HCEC 1CT (cell line): ENCODE measurements at places on chromosomes 4 and X.
A peak's percentile ranks its signal among the peaks of the same experiment; 100 is the strongest.

DNA sequence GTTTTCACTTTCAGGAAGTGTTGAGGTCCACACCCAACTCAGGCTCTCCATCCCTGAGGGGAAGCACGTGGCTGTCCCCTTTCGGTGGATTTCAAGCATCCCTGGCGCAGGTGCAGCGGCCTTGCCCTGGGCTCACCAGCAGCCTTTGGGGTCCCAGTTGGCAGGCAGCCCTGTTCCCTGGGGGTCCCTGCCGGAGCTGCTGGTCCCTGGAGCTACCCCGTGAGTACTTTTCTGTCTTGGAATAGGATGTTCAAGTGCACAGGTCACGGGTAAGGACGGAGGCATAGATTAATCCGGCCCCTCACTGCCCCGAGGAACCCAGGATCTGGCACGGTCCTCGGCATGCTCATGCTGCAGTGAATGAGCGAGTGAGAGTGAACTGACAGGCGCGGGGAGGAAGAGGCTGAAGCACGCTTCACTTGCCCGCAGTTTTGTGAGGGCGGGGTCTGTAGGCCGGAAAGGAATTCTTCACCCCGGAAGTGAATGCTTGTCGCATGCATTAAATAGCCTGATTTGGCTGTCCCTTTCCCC, 117.2 kb upstream of the FAT1 start:
- DNase-seq, result peak; percentile 42

- peak; percentile 83 for DNase-seq
Measured at GRCh38 chrX:19682712-19683331, 167.5 kb upstream of the MAP3K15 start.

DNA sequence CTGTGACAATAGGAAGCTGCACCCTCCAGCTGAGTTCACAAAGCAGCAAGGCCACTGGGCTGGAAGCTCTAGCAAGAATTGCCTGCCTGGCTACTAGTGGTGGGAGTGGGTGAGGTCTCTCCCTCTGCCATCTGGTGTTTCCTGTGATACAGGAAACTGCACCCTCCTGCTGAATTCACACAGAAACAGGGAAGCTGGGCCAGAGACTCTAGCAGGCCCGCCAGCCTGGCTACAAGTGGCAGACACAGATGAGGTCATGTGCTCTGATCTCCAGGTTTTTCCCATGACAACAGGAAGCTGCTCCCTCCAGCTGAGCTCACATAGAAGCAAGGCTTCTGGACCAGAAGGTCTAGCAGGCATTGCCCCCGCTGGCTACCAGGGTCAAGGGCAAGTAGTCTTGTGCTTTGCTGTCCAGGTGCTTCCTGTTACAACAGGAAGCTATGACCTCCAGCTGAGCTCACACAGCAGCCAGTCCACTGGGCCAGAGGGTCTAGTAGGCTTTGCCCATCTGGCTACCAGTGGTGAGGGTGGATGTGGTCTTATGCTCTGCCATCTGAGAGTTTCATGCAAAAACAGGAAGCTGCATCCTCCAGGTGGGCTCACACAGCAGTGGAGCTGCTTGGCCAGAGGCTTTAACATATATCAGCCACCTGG, 41.5 kb upstream of the ZXDA start:
- no peak for DNase-seq

DNA sequence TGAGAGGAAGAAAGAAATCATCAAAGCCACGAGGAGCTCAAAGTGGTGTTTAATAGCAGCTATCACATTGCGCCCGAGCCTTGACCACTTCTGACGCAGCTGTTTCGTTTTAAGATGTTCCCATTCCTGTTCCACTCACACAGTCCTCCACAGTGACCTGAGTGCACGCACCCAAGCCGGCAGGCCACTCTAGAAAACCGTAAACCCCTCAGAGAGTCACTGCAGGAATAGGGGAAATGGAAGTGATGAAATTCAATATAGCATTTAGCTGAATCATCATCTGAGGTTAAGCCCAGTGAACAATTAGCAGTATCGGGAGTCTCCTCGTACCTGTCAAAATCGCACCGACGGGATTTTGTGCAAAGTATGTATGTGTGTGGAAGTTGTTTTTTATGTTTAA, 17.9 kb upstream of the HAND2 start:
- DNase-seq, result no peak

DNA sequence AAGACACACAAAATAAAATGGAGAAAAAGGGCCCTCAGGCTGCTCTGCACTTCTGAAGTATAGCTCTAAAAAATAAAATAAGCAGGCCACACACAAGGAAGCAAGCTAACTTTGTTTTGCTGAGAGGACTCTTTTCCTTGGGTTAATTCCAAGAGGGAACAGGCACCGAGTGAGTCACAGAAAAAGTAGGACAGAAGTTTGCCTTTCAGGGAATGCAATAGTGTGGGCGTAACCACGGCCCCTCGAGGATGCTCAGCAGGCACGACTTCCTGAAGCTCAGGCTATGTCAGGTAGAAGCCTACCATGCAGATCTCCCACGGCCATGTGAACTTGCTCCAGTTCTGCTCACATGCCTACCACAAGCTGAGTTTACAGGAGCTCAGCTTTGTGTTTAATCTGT, 22.1 kb downstream of the PPP1R2C start:
- no peak for DNase-seq

DNA sequence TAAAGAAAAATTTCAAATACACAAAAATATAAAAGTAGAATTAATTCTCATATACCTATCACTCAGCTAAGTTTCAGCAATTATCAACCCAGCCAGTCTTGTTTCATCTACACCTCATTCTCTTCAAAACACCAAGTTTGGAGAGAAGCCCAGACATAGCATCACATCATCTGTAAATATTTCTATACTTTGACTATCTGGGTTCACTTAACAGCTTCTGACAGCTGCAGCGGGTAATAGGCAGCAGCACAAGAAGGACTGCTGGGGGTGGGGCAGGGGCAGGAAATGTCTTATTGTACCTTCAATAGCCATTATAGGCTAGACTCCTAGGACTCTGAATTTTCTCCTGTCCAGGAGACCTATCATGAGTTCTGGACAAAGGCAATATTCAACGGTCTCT, 54.1 kb downstream of the PHF8 start:
- DNase-seq, result no peak

- no peak for DNase-seq
Measured at GRCh38 chr4:3384771-3385710, 56.7 kb upstream of the HGFAC start.

DNA sequence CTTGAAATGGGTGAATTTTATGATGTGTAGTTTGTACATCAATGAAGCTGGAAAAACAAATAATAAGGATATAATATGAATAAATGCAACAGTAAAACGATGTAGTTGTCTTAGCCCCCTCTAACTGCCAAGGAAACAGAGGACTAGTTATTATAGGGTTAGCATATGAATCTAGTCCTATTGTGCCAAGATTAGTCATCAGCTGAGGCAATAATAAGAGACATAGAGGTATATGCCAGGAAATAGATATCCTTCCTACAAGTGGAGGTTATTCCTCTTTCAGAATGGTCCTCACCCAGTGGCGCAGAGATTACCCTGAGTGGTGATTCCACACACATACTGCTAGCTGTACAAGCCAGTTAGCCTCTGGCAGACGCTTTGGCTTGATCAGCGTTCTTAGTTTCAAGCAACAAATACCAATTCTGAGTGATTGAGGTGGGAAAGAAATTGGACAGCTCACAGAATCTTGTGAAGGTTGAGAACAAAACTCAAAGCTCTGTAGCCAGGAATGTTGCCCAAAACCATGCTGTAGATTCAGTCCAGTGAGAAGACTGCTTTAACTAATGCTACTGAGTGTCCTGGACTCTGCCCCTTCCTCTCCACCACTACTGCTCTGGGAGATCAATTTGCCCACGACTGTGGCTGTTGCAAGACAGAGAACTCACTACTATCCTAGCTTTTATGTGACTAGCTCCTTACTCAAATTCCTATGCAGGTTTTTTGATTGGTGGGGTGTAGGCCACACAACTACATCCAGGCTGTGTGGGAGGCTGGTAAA, 27.0 kb upstream of the ZNF280C start:
- peak; percentile 13 for DNase-seq

DNA sequence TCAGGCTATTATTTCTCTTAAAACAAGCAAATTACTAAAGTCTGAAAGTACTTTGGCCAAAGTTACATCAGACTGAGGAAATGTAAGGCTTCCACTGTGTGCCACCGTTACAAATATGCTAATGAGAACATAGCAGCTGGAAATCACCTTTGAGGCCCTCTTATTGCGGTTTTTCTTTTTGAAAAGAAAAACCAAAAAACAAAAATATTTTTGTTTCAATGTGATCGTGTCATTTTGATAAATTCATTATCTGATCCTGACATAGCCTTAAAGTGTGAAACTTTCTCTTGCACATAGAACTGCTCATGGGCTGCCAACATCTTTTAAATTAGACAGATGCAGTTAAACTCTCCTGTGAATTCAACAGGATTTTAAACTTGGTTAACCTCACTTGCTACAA, 2.8 kb upstream of the TIFA start:
- no peak for DNase-seq

DNA sequence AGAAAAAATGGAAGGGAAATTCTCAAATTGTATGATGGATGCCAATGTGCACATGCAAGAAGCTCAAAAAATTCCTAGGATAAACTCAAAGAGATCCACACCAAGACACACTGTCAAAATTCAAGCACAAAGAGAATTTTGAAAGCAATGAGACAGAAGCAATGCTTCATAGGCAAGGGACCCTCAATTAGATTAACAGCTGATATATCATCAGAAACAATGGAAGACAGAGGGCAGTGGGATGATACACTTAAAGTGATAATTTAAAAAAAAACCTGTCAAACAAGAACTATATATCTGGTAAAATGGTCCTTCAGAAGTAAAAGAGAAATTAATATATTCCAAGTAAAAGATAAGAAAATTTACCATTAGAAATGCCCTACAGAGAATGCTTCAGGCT, 306.3 kb upstream of the PCDH7 start:
- DNase-seq, result no peak

GRCh38 chrX:35880601-35881000, 38.9 kb upstream of the CFAP47 start:
- DNase-seq, result no peak

DNA sequence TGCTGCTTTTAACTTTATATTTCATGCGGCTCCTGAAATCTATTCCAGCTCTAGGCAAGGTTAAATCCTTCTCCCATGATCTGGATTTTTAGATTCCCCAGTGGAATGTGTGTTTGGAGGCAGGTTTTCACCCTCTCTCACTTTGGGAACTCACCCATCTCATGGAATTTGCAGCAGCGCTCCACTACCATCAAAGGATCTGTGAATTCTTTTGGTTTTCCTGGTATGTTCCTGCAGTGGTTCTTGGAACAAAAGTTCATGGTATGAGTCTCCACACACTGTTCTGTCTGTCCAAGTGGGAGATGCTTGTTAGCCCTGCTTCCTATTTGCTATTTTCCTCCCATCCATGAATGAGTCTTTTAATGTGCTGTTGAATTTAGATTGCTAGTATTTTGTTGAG, 14.0 kb downstream of the APOOL start:
- no peak for DNase-seq

- no peak for DNase-seq
Measured at GRCh38 chrX:43225626-43226328, 430.3 kb upstream of the MAOA start.

DNA sequence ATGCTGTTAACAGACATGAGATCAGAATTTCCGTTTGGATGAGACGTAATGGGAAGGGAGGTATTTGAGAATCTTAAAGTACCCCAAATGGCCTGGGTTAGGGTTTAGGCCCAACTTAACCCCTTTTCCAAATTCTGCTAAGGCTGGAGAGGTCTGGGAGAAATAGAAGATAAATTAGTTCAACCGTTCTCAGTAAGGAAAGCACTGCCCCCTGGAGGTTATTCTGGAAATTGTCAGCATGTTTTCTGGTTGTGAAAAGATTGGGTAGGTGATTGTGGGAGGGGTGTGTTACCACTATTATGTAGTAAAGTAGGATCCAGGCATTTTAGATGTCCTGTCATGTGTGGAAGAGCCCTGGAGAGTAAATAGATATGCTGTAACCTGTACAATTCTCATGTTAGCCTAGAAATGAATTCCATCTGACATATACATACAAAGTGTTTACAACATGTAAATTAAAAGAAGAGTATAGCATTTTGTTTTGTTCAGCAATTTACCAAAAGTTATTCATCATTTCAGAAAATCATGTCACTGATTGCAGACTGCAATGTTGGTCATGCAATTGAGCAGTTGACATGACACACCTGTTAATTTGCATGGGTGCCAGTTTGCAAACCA, 26.8 kb upstream of the GRXCR1 start:
- no peak for DNase-seq

DNA sequence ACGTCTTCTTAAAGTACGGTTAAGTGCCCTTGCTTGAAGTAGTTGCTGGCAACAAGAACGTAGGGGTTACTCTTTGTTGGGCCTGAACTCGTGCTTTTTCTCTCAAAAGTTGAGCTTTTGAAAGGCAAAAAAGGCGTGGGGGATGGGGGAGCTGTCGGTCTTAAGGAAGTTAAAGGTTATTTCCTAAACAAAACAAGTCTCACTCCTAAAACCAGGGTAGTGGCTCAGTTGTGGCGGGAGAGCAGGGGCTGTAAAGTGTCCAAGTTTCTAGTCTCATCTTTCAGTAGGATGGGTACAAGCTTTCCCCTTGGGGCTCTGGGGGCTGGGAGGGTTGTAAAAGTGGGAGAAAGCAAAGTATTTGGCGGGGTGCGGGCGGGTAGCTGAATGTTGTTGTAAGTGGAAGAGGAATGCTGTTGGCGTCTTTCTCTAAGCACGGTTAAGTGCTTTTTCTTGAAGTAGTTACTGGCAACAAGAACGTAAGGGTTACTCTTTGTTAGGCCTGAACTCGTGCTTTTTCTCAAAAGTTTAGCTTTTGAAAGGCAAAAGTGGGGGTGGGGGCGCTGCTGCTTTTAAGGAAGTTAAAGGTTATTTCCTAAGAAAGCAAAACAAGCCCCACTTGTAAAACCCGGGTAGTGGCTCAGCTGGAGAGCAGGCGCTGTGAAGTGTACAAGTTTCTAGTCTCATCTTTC, 904 bp upstream of the WDR1 start:
- DNase-seq, result no peak

- peak; percentile 2 for DNase-seq
Measured at GRCh38 chrX:15497865-15498264, 2.7 kb upstream of the BMX start.

- DNase-seq, result peak; percentile 8
Measured at GRCh38 chrX:73850124-73851013, 287.4 kb downstream of the CHIC1 start.

DNA sequence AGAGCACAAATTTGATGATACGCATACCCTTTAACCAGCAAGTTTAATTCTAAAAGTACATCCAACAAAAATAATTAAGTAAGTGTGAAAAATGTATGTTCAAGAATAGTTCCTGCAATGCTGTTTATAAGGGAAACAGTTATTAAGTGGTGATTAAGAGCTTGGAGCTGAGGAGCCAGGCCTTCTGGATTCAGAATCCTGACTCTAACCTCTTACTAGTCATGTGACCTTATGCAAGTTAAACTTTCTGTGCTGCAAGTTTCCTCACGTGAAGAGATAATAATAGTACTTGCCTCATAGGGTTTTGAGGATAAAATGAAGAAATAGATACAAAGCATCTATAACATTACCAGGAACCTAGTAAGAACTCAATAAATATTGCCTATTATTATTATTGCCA, 77.7 kb downstream of the FAM13A start:
- DNase-seq, result no peak

DNA sequence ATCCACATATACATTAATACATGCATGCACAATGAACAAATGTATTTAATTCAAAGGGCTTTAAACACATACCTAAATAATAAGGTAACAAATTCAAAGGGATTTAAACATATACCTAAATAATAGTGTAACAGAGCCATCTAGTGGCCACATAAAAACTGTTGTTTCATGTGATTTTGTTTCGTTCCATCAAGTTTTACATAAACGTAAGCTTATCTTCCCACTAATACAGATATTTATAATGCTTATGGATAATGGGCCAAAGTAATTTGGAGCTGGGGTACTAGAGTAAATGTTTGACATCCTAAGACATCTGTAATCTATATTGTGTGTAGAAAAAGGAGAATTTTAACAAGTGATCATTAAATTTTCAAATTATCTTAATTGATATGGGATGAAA, 82.3 kb downstream of the PRSS12 start:
- DNase-seq, result peak; percentile 39
